Cerebellar nuclear complex (tissue), 1 donor: ENCODE measurements at places on chromosomes 7 and 10.

- DNase-seq = no peak
These were observed 224.7 kb upstream of the ADARB2 start for GRCh38 chr10:1961989-1962388.

GRCh38 chr10:12597788-12598765, 248.7 kb downstream of the CAMK1D start:
- no peak for DNase-seq

GRCh38 chr7:72503644-72504043, 91.5 kb upstream of the CALN1 start:
- no peak for DNase-seq

DNA sequence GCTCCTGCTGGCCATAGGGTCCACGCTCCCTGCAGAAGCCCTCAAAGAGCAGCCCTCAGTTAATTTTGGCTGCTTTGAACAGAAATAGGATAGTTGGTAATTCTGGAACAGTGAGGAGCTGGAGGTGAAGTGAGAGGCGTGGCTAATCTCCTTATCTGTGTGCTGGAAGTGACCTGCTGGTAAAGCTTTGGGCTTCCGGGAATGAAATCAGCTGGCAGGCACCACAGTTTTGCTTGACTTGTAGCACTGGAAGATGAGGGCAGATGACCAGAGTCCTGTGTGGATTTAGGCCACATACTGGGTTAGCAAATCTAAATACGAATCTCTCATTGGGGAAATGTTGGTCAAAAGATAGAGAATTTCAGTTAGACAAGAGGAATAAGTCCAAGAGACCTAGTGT, 10.2 kb downstream of the ATP6V0E2 start:
- DNase-seq = no peak

GRCh38 chr7:142482891-142483658, 225.2 kb upstream of the PRSS58 start:
- DNase-seq = no peak

GRCh38 chr7:137873524-137873923, 26.8 kb upstream of the DGKI start:
- DNase-seq = no peak

DNA sequence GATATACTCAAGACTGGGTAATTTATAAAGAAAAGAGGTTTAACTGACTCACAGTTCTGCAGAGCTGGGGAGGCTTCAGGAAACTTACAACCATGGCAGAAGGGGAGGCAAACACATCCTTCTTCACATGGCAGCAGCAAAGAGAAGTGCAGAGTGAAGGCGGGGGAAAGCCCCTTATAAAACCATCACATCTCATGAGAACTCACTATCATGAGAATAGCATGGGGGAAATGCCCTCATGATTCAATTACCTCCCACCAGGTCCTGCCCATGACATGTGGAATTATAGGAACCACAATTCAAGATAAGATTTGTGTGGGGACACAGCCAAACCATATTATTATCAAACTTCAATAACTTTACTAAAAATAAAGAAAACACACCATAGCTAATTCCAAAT, 30.4 kb upstream of the JAZF1 start:
- no peak for DNase-seq

DNA sequence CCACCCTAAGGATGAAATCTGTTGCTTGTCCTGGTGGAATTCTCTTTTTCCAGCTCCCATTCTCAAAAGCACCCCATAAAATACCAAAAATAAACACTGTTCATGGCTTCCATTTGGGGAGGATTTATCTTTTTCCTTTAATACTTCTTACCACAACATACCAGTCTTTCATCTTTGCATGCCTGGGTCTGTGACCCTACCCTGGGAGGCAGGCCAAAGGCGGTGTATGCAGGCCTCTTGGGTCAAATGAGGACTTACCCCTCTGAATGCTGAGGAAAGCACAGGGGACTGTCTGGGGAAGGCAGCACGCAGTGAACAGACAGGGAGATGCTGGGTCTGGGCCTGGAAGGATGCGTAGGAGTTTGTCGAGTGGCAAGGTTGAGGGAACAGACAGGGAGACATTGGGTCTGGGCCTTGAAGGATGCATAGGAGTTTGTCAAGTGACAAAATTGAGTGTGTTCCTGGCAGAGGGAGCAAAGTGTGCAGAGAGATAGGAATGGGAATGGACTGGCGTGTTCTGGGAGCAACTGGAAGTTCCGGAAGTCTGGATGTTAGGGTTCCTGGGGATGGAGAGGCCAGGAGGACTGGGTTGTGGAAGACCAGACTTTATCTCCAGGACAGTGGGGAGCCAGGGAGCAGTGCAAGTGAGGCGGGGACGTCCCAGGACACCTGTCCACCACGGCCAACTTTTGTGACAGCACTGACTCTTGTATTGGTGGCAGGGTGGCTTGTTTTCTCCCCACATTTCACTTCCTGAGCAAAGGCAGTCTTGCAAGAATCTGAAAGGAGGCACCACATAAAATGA, 40.8 kb downstream of the MYL10 start:
- no peak for DNase-seq

DNA sequence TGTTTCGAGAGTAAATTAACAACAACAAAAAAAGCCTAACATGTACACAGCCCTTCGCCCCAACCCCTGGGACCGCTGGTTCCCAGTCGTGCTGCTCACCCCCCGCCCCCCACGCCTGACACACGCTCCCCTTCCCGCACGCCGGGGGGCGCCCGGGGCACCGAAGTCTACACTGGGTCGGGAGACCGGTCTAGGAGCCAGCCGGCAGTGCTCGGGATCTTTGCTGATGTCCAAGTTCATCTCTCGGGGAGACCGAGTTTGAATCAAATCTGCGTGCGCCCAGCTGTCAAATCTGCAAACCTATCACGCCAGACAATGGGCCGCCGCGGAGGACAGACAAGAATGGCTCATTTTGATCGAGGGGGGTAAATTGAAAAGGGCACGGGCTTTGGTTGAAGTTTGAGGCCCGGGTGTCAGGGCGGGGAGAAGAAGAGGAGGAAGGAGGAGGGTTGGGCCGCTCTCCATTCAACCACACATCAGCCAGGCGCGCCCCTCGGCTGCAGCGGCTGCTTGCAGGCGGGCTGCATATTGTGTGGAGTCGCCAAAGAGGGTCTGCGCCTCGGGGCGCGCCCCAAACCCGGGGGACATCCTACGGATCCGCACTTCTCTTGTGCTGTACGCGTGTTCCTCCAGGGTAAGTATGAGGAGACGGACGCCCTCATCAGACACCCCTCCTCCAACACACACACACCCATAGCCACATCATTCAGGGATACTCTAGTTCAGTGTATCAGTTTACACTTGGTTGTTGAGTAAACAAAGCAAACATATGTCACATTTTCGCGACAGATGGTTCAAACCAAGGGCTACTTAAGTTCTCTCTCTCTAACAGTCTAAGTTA, 1.3 kb upstream of the GFRA1 start:
- DNase-seq = no peak

DNA sequence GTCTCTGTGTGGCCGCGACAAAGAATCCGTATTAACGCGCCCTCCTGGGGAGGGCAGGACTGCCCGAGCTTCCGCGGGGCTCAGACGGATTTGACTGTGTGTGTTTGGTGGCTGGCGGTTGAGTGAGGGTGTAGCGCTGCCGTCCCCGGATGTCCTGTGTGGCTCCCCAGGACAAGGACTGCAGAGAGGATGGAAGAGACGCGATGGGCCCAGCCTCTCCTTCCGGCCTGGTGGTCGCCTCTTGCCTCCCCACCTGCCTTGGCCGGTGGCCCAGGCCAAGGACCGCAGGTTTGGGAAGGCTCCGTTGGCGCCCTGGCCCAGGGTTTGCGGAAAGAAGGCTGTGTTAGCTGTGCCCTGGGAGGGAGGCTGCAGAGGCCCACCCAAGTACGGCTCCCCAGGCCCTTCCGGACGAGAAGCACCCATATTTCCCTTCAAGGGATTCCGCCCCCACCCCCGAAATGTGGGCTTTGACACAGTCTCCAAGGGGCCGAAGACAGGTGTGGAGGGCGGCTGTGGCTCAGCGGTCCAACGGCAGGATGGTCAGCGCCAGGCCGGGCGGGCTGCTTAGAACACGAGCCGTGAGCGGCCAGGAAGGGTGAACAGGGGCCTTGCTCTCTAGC, 2.3 kb downstream of the UNCX start:
- DNase-seq = no peak

GRCh38 chr10:34134602-34135001, 680.5 kb downstream of the PARD3 start:
- no peak for DNase-seq

- no peak for DNase-seq
These were observed 10.0 kb upstream of the TSPAN33 start for GRCh38 chr7:129134356-129134987.

GRCh38 chr10:86440874-86441843, 74.6 kb upstream of the GRID1 start:
- no peak for DNase-seq
